ENCODE measurements at places on chromosomes 6 and 20. TPM values are rescaled to one million over a fixed set of nuclear protein-coding genes. Genes with fewer than 3 reads are reported as not detected.

The RIMS4 gene
- polyA plus RNA-seq = 4.1 TPM

DNA sequence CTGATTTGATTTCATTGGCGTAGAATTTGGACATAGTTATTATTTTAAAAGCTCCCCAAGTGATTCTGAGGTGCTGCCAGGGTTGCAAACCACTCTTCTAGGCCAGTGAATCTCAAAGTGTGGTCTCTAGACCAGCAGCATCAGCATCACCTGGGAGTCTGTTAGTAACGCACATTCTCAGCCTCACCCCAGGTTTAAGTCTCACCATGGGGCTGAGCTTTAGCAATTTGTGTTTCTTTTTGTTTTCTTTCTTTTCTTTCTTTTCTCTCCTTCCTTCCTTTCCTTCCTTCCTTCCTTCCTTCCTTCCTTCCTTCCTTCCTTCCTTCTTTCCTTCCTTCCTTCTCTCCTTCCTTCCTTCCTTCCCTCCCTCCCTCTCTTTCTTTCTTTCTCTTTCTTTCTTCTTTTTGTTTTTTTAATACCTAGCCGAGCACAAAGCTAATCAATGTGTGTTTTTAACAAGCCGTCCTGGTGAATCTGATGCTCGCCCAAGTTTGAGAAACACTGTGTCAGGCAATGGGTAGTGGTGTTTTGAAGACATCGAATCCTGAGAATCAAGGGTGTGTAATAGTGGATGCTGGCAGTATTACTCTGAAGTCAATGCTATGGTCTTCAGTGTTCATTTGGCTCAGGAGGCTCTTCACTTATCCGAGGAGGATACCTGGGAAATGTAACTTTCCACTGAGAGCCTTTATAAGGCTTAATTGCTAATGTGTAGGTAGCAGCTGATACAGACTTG, 104.9 kb downstream of the SLX4IP start:
- H3K4me3 ChIP-seq = no peak overlapping the region
- no peaks in the 10 kb centered on the region for H3K27me3 ChIP-seq
- peak overlapping the region; percentile 68 for H3K27ac ChIP-seq
- H3K36me3 ChIP-seq = no peaks in the 10 kb centered on the region
- H3K4me1 ChIP-seq = peaks cover 18% of the 10 kb centered on the region

DNA sequence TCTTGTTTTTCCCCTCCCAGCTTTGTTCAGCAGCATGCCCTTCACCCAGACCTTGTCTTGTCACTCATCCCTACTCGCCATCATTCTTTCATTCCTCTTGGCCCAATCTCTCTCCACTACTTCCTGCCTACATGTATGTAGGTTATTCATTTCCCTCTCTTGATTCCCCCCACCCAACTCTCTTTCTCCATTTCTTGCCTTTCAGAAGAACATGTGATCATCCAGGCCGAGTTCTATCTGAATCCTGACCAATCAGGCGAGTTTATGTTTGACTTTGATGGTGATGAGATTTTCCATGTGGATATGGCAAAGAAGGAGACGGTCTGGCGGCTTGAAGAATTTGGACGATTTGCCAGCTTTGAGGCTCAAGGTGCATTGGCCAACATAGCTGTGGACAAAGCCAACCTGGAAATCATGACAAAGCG, 2.6 kb downstream of the HLA-DRA start:
- H3K27me3 ChIP-seq = peaks cover 7% of the 10 kb centered on the region
- H3K4me3 ChIP-seq = peak overlapping the region; percentile 4
- H3K27ac ChIP-seq = no peak overlapping the region
- no peak for DNase-seq
- H3K4me1 ChIP-seq = no peaks in the 10 kb centered on the region

- no peak overlapping the region for H3K27ac ChIP-seq
- no peaks in the 10 kb centered on the region for H3K4me1 ChIP-seq
- no peak for DNase-seq
- no peak overlapping the region for H3K4me3 ChIP-seq
- H3K36me3 ChIP-seq = no peaks in the 10 kb centered on the region
These were observed 101.5 kb upstream of the SCP2D1 start for GRCh38 chr20:18712131-18712530.

DNA sequence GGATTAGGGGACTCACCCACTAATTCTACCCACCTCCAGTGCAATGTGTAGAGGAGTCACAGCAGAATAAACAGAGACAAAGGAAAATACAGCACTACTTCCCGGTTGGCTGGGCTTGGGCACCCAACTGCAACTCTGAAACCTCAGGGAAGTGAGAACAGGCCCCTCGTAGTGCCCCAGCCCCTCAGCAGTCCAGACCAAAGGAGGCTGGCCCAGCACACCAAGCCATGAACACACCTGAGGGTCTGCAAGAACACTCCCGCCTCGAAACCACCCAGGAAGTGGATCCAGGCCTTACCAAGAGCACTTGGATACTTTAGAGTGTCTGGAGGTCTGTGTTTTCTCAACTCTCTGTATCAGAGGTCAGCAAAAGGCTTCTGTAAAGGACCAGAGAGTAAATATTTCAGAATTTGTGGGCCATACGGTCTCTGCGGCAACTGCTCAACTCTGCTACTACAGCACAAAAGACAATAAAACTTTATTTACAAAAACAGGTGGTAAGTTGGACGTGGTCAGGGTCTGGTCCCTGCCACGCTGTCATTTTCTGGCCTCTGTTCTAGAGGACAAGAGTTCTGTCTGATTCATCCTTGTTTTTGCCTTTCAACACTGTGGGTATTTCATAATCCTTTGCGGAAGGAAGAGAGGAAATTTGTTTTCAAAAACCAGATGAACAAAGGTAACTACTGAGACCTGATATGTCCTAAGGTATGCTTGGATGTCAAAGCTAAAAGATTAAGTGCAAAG, 154.6 kb downstream of the PTPRT start:
- no peaks in the 10 kb centered on the region for H3K4me1 ChIP-seq
- no peaks in the 10 kb centered on the region for H3K27me3 ChIP-seq
- no peaks in the 10 kb centered on the region for H3K36me3 ChIP-seq
- no peak overlapping the region for H3K27ac ChIP-seq
- no peak for DNase-seq
- H3K4me3 ChIP-seq = no peak overlapping the region

Data from large intestine (tissue), 12 donors.